ENCODE measurements at places on chromosomes 4 and X.
A peak's percentile ranks its signal among the peaks of the same experiment; 100 is the strongest.

- DNase-seq = peak; percentile 21
Measured at GRCh38 chrX:106894392-106894909, 8.7 kb downstream of the RIPPLY1 start.

DNA sequence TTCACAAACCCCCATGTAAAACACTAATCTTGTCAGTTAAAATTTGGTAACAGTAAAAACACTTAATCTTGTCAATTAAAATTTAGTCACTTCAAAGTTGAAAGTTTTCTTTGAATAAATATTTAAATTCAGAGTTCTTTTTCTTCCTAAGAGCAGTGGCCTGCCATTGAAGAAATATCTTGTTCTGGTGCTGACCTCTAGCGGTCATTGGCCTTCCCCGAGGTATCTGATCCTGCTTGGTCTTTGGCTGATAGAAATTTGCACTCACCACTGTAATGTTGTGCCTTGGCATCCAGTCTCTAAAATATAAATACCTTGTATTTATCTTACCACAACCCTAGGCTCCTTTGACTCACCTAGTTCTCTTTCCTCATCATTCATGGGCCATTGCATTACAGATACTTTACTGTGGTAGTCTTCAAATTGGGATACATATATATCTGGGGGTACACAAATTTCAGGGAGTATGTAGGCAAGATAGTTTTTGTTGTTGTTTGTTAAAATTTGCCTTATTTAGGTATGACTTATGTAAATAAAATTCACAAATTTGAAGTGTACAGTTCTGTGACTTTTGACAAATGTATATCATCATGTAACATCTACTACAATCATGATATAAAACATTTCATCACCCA is 6.7 kb upstream of the ART3 start:
- DNase-seq = peak; percentile 9

GRCh38 chrX:7145454-7145853 is 2.1 kb upstream of the STS start:
- no peak for DNase-seq

DNA sequence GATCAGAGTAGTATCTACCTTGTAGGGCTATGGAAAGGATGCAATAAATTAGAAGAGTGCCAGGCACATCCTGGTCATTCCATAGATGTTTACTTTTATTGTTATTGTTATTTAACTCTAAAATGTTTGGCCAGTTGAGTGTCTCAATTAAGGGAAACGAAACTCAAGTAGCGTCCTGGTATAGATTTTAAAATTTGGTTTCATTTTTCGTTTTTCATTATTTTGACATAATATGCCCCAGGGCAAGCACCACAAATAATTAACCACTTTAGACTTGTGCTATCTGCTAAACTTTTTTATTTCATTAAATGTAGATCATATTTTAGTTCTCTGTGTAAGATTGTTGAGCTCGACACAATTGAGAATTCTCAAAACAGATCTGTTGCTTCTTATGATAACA is 179.7 kb upstream of the PRPS2 start:
- no peak for DNase-seq

- no peak for DNase-seq
Measured at GRCh38 chr4:70674731-70675130, 8.4 kb upstream of the JCHAIN start.

GRCh38 chrX:63503541-63503940 is 152.4 kb upstream of the SPIN4 start:
- no peak for DNase-seq

GRCh38 chr4:25306518-25307057 is 6.0 kb upstream of the ZCCHC4 start:
- DNase-seq = no peak

GRCh38 chr4:165738571-165738970 is 134.5 kb upstream of the TLL1 start:
- no peak for DNase-seq

DNA sequence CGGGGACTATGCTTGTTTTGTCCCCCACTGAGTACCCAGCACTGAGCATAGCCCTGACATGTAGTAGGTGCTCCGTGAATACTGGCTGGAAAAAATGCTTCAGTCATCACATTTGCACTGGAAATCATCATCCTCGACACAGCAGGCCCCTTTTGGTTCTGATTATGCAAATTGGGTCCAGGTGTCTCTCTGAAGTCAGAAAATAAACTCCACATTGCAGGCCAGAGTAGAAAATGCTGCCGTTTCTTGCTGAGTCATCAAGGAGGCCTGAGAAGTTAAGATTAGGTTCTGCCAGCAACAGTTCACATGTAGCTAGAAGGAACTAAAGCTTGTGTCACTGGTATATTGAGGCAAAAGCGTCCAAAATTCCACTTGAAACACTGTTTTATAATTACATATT is 15.0 kb upstream of the STK32B start:
- no peak for DNase-seq

- no peak for DNase-seq
Measured at GRCh38 chrX:21960569-21961541, 20.3 kb downstream of the SMS start.

DNA sequence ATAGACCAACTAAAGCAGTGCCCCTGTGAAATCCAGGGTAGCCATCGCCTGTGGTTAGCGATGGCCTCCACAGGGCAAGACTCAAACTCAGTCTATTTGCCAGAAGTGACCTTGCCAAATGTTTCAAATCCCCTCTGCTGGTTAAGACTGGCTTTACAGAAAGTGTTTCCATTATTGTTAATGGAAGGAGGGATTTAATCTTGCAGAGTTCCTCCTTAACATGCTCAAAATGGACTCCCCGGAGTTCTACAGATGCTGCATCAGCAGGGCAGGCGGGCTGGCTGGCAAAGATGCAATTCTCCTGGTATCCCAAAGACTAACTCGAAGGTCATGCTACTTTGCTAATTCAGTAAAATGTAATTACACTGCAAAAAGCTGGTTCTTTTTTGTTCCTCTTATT is 313.0 kb upstream of the SLC7A11 start:
- DNase-seq = no peak

GRCh38 chrX:140712413-140713173 is 3.0 kb downstream of the LINC00632 start:
- peak; percentile 50 for DNase-seq

- no peak for DNase-seq
Measured at GRCh38 chr4:53309321-53310040, 56.4 kb downstream of the SCFD2 start.

DNA sequence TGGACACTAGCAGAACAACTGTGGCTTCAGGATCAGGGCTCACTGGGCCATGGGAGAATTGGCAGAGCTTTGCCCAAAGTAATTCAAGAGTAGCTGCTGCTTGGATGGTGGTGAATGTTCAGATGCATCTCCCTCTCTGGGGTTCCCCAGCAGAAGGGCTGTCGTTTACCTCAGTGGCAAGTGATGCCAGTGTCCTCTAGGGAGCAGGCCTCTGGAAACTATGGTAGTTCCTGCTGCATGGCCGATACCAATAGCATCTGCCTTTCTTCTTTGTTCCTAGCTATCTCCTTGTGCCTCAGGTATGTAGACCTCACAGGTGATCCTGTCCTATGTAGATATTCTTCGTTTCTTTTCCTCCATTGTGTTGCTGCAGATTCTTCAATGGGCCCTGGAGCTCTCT is 26.4 kb downstream of the HMGB2 start:
- DNase-seq = no peak

- DNase-seq = no peak
Measured at GRCh38 chrX:153671589-153672530, 1.8 kb downstream of the PNCK start.

Data from hypothalamus (tissue), 51 donors.